ENCODE measurements at places on chromosomes 5 and 9.
A peak's percentile ranks its signal among the peaks of the same experiment; 100 is the strongest.

GRCh38 chr9:101451498-101451897 is 15.9 kb upstream of the ALDOB start:
- no peak for DNase-seq

DNA sequence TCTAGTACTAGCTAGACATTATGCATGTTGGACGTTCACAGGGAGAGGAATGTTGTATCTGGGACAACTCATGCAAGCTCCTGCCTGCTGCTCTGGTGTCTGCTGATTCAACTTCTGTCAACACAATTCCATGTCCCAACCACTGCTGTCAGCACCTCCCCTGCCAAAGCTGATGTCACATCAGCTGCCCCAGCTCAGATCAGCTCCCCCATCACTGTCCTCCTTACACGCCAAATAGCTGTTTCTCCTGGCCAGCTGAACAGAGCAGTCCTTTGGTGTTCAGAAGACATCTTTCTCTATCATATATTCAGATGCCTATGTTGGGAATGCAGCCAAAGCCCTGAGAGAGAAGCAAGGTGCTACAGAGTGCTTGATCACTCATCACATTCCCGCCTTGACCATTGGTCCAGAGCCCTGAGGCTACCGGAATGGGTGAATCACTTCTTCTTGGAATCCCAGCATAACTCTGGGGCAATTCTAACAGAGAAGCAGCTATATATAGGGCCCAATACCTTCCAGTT is 223.3 kb downstream of the SEC61B start:
- peak; percentile 94 for DNase-seq

GRCh38 chr9:17648516-17648915 is 69.7 kb downstream of the SH3GL2 start:
- DNase-seq: no peak

DNA sequence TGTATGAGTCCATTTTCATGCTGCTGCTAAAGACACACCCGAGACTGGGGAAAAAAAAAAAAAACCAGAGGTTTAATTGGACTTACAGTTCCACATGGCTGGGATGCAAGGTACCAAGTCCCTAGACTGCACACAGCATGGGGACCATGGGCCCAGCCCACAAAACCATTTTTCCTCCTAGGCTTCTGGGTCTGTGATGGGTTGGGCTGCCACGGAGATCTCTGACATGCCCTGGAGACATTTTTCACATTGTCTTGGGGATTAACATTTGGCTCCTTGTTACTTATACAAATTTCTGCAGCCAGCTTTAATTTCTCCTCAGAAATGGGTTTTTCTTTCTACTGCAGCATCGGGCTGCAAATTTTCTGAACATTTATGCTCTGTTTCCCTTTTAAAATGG is 340.3 kb upstream of the NUDT12 start:
- no peak for DNase-seq

GRCh38 chr5:112165897-112166737 is 253.0 kb downstream of the EPB41L4A start:
- no peak for DNase-seq

- peak; percentile 76 for DNase-seq
Measured at GRCh38 chr5:38420691-38421390, 135.6 kb downstream of the LIFR start.
